Activated CD4-positive, CD25-positive, alpha-beta regulatory T cell (primary cell): ENCODE measurements at places on chromosomes 2 and 18.

GRCh38 chr2:216672466-216672865 lies 22.9 kb downstream of the IGFBP5 start:
- DNase-seq: no peak

DNA sequence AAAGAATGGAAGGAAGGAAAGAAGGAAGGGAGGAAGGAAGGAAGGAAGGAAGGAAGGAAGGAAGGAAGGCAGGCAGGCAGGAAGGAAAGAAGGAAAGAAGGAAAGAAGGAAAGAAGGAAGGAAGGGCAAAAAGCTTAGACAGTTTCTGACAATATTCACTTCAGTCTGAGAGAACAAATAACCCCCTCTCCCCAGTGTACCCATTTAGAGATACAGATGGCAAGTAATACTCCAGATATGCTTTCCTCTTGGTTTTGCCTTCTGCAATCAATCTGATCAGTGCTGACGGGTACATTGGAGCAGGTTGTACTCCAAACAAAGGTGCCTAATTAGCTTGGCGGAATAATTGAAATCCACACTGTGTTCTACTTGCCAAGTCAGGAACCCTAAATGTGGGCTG lies 534.6 kb upstream of the TMEFF2 start:
- DNase-seq: no peak

DNA sequence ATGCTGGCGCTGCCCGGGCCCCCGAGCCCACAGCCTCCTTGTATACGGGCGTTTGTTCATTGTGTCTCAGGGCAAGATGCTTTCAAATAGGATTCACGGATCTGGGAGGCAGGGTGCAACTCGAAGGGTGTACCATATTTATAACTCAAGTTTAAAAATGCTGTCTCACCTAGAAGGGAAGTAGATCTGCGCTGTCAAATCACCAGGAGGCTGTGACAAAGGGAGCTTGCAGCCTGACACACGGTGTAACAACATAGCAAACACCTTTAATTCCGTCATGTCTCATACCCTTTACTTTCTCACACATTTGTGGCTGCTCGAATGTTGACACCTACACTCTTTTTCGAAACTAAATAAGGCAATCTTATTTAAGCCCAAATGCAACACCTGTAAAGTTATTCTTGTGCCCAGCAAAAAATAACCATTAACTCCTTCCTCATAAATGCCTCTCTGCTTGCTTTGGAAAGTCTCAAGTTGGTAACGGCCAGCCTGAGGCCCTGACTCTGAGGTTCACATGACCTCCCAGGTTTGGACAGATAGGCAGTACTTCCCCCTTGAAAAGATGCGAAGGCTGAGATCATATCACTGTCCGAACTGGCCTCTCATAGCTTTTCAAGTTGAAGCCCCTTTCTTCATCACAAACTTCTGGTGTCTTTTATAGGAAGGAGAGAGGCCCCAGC lies 11.6 kb downstream of the ZEB2 start:
- DNase-seq: no peak

DNA sequence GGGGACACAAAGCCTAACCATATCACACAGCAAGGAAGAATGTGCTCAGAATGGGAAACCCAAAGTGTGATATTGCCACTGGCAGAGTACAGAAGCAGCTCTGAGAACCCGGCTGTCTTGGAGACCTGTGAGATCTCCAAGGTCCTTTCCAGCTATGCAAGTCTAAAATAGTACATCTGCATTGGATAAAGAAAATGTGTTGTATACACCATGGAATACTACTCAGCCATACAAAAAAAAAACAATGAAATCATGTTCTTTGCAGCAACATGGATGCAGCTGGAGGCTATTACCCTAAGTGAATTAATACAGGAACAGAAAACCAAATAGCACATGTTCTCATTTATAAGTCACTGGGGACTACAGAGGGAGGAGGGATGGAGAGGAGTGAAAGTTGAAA lies 36.5 kb upstream of the RFX8 start:
- no peak for DNase-seq

DNA sequence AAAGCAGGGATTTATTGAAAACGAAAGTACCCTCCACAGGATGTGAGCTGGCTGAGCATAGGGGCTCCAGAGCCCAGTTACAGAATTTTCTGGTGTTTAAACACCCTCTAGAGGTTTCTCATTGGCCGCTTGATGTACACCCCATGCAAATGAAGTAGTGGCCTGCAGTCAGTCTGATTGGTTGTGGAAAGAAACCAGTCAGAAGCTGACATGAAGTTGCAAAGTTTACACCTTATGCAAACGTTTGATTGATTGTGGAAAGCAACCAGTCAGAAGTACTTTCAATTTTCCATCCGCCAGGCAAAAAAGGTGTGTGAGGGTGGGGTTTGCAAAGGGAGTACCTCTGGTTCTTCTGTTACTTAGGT lies 62.3 kb downstream of the VWA3B start:
- DNase-seq: no peak

- DNase-seq: no peak
Observed at GRCh38 chr18:50190236-50190635, 4.7 kb downstream of the MYO5B start.

DNA sequence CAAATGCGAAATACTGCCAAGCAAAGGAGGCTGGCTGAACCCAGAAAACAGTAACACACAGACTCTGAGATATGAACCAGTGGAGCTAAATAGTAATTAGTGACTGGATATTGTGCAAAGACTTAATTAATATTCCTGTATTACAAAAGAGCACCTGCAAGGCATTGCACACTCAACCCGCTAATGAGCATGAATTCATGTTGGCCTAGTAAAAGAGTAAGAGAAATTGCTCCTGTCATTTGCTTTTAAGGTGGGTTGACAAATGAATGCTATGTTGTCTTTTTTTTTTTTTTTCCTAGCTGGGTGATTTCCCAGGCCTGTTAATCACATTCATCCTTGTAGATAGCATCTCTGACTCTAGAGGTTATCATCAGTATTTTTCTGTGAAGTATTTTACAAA lies 87.0 kb upstream of the CERS6 start:
- no peak for DNase-seq

DNA sequence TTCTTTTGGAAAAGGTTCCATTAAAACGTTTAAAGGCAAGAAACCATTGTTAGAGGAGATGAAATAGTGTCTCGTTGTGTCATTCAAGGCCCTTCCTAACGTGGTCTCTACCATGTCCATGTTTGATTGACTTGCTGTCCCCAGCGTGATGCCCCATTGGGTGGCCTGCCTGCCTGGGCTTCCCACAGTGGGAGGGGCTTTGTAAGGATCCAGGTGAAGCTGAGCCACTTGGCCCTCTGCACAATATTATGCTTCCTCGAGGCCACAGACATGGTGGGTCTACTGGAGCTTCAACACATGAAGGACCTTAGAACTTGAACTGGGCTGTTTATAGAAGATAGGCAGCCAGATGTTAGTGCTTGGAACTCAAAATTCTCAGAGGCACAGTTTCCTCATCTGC lies 235.3 kb downstream of the FHOD3 start:
- no peak for DNase-seq

GRCh38 chr2:598058-598802 lies 79.0 kb downstream of the TMEM18 start:
- DNase-seq: no peak

DNA sequence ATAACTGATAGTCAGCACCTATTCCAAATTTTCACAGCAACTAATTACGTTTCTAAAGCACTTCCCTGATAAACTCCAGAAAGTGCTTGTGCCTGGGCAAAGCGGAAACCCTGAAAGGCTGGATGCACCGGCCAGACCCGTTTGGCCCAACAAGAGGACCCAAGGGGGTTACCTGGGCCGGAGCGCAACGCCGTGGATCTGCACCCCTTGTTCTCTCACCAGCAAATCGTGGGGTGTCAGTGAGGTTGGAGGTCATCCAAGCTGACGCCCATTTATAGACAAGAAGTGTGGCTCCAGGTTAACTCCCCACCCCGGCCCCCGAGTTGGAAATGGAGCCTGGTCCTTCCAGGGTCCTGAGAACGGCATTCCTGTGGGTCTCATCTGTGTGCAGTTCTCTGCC lies 167.0 kb upstream of the HDAC4 start:
- no peak for DNase-seq

DNA sequence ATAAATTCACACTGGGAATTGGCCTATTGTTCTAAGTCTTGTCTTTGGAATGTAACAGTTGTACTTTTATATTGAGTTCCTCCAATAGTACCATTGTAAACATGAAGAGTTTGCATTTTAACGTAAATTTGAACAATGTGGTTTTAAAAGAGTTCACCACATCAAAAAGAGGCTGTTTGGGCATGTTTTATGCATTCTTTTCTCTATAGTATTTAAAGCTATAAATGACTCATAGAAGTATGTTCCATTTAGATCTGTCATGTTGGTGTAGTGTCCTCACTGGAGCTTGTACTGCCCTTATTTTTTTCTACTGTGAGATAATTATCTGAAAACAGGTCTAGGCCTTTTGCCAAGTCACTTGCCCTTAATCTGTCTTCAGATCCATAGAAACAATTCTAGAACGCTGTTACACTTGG lies 141.9 kb downstream of the RHBDD1 start:
- no peak for DNase-seq

DNA sequence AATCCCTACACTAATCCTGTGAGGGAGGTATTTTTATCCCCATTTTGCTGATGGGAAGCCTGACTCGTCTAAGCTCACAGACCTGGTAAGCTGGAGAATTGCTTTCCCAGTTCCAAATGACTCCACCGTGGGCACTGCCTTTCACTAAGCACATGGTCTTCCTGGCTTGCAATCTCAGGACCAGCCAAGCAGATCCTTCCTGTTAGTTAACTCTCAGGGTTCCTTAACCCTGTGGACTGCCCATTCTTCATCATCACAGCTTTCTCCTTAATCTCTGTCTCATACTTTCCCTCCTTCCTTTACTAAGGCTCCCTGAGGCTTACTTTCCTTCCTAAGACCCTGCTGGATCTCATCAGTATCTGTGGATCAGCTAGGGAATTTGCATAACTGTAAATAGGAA lies 122.2 kb upstream of the ZEB2 start:
- DNase-seq: no peak

DNA sequence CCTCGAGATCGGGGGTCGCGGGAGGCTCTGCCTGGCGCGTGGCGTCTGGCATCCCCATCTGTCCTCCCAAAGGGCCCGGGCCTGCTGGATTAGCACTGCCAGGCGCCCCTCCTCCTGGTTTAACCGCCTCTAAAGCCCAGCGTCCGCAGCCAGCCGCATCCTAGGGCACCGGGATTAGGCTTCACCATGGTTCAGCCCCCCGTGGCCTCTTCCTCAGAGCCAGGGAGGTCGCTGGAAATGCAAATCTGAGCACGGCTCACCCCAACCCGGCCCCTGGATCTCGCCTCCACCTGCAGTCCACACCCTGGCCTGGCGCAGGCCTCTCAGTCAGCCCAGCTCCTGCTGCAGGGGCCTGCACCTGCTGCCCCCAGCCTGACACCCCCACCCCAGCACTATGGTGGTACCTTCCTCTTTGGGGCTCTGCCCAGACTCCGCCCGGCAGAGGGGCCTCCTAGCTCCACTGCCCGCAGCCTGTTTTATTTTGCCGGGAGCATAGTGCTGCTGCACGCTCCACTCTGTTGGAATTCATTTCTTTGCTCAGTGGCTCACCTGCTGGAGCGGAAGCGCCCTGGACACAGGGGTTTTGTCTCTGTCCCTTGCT lies 13.2 kb downstream of the PRELID3A start:
- no peak for DNase-seq

- no peak for DNase-seq
Observed at GRCh38 chr2:72036595-72036994, 111.1 kb downstream of the CYP26B1 start.

DNA sequence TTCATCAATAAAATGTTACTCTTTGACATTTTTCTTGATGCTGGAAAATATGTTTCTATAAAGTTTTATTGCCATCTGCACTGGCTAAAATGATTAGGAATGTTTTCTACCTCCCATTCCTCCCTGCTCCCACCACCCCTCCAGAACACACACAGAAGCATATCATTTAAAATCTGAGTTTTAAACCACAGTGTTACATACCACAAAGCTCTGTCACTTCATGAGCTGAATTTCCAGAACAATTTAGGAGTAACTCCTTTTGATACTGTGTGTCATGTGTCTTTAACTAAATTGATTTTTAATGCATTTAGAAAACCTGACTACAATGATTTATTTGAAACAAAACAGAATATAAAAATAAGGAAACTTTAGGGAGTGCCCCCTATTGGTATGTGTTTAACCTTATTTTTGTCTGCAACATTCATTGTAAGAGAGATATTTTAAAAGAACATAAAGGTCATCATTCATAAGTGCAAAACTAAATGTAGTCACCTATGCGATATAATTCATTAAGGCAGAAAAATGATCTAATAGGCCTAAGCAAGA lies 52.0 kb downstream of the FEZ2 start:
- DNase-seq: no peak

GRCh38 chr2:135931776-135932443 lies 53.5 kb downstream of the DARS1 start:
- no peak for DNase-seq

- no peak for DNase-seq
Observed at GRCh38 chr2:206354129-206354528, 79.7 kb downstream of the ZDBF2 start.

- no peak for DNase-seq
Observed at GRCh38 chr2:150028322-150028721, 440.7 kb upstream of the MMADHC start.

DNA sequence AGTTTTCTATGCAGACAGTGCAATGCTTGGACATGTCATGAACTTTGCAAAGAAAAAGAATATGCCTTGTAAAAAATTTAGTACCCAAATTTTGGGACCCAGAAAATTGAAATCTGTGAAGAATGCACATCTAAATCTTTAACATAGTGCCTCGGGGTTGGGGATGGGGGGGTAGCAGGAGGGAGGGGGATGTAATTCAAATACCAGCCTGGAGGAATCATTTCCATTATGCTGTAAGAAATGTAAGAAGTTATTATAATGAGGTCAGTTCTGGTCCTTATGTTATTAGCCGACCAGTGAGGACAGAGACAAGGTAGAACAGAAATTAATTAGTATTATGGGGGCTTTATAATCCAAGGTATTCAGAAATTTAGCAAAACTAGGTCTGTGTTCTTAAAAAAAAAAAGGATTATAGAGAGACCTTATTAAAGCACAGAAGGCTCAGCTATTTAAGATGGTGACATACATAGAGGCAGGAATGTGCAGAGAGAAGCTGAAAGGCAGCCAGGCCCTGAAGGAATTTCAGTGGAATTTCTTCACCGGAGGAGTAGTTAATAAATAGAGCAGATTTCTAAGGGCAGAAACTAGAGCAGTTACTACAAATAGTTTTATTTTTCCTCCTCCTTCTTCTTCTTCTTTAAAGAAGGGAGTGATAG lies 89.0 kb upstream of the RBMS1 start:
- no peak for DNase-seq

GRCh38 chr2:12613137-12613835 lies 103.5 kb upstream of the TRIB2 start:
- no peak for DNase-seq

- no peak for DNase-seq
Observed at GRCh38 chr2:157085522-157085921, 172.0 kb upstream of the GALNT5 start.

DNA sequence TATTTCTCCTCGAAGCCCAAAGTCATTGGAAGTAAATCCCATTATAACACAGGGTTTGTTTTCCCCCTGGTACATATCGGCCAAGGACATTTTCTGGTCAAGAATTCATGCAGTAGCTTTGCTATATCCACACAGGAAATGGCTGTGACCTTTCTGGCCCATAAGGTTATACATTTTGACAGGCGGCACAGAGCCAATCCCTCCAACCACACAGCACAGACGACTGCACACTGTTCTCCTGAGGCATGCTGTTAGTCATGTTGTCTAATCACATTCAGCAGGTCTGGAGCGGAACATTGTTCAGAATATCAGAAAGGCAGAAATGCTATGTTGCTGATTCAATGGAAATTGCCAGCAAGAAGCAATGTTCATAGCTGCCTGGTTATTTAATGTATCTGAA lies 742.3 kb upstream of the SLC8A1 start:
- DNase-seq: no peak
